ENCODE measurements at places on chromosomes 6 and 20.

GRCh38 chr6:57303931-57304681, 13.3 kb upstream of the PRIM2 start:
- DNase-seq, result no peak

DNA sequence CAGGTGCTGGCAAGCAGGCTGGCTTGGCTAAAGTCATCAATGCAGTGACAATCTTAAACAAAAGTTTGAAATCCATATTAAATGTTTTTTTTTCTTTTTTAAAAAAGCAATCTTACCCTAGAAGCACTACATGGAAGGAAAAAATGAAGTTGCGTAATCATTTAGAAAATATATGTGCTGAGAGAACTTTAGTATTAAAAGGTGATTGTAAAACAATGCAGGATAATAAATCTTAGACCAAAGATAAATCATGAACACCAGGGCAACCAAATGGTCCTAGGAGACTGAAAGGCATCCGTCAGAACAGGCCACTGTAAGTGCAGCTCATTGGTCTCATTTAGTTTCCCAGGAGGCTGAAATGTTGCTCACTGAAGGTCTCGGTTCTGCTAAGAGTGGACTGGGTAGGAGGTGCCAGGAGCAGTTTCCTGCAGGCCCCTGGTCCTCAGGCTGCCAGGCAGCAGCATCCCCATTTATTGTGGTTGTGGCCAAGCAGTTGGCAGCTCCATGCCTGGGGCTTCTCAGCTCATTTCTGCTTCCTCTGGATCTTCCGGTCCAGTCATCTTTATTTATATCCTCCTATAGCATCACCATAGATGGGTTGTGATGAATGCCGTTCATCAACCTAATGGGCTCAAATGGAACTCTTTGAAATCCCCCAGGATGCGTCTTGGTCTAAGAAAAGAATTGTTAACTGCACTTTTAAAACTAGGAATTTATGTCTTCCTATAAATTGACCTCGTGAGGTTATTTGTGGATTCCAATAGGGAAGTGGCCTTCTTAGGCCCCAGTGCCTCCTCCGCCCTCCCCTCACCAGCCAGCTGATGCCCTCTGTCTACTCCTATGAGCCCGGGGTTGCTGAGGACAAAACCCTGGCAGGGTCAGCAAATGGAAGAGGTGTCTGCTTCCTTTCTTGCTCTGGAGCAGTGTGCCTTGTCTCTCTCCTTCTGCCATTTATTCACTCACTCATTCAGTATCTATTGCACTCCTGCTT, 269.0 kb downstream of the UST start:
- DNase-seq, result no peak

- DNase-seq, result no peak
These were observed 72.6 kb downstream of the POPDC3 start for GRCh38 chr6:105107207-105107606.

DNA sequence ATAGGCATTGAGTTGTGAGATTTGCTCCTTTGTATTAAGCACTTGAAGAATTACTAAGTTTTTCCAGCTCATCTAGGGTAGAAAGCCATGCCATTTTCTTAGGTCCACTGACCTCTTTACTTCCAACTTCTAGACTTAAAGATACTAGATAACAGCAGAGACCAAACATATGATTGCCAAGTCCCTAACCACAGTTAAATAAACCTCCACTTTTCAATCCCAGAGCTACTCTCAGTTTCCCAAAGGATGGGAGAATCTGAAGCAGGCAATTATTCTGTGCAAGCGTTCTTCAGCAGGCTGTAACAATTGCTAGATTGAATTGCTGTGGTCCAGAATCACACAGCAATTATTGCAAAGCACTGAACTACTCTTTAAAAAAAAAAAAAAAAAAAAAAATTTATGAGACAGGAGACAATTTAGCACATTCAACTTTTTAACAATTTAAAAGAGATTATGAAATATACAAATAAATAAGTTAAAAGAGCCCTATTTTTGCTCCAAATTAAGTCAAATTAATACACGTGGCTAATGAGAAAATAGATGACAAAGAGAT, 104.0 kb upstream of the PRSS16 start:
- DNase-seq, result no peak
